ENCODE measurements at places on chromosomes 4 and X.

GRCh38 chrX:75327607-75328006, 53.7 kb downstream of the UPRT start:
- no peak for DNase-seq

GRCh38 chrX:105328773-105329172, 108.3 kb upstream of the TEX13A start:
- DNase-seq = no peak

DNA sequence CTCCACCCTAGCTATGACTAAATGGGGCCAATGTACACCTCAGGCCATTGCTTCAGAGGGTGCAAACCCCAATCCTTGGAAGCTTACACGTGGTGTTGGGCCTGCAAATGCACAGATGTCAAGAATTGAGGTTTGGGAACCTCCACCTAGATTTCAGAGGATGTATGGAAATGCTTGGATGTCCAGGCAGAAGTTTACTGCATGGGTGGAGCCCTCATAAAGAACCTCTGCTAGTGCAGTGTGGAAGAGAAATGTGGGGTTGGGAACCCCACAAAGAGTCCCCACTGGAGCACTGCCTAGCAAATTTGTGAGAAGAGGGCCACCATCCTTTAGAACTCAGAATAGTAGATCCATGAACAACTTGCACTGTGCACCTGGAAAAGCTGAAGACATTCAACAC, 284.1 kb downstream of the ANTXR2 start:
- DNase-seq = no peak

GRCh38 chr4:113783289-113783688, 21.8 kb upstream of the CAMK2D start:
- DNase-seq = no peak

DNA sequence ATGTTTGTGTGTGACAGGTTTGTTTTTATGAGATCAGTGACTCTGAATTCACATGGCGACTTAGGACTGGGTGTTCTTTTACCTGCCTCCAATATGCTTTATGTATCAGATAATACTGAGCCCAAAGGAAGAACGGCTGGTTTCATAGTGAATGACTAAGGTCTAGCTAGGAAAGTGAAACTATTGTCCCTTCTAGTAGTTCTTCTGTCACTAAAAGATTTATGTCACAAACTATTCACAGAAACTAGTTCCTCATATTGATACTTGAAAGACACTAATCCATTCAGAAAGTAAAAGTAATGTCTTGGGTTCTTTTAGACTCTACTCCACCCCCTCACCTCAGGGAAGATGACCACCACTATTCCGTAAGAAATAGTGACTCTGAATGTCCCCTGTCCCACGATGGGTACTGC, 81.7 kb downstream of the EGF start:
- DNase-seq = no peak

DNA sequence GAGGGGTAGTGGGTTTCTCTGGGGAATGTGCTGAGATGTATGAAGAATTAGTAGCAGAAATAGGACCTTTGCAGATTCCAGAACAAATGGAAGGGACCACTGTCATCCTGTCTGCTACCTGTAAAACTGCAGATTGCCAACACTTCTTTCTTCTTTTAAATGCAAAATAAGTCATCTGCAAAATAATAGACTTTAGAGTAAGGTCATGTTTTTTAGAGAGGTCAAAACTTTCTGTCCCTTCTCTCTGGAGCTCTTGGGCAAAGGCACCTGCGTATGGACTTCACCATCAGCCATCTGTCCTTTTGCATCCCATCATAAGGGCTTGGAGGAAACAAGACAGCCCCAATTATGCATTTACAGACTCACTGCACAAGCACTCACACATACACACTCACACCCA, 121.1 kb upstream of the PPARGC1A start:
- no peak for DNase-seq

GRCh38 chr4:102253860-102254259, 91.4 kb downstream of the SLC39A8 start:
- no peak for DNase-seq

DNA sequence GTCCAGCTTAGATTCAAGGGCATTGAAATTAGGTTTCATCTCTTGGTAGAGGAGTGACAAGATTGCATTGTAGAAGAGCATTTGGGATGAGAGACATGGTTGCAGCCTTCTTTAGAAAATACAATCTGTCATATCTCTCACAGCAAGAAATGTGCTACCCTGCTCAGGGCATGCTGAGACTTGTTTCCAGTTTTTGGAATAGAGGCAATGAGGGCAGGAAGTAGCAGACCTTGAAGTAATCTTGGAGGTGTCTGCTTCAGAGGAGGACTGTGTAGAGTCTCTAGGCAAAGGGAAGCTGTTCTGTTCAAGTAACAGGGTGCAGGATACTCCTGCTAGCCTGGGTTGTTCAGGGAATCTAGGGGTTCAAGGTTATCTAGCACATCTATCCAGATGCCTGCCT, 116.1 kb upstream of the ZNF827 start:
- DNase-seq = no peak

GRCh38 chrX:119762718-119763117, 4.3 kb downstream of the SOWAHD start:
- no peak for DNase-seq

- no peak for DNase-seq
These were observed 16.9 kb downstream of the PLAC1 start for GRCh38 chrX:134641346-134641745.

- DNase-seq = no peak
These were observed 85.4 kb downstream of the GPRIN3 start for GRCh38 chr4:89222170-89222569.

DNA sequence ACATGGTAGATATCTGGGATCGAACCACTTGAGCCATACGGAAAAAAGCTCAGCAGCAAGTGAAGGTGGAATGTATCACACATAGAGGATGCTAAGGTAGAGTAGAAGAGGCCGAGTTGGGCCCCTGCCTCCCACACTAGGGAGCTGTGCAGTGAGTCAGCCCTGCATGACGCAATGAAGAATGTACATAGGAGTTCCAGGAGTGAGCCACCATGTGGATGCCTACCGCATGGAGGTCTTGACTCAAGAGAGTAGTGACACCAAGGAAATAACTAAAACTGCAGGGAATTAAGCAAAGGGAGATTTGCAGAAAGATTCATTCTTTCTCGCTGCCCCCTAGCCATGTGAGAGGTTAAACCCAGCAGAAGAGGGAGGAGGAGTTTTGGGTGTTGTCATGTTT, 389.6 kb upstream of the IGFBP7 start:
- peak; percentile 33 for DNase-seq

DNA sequence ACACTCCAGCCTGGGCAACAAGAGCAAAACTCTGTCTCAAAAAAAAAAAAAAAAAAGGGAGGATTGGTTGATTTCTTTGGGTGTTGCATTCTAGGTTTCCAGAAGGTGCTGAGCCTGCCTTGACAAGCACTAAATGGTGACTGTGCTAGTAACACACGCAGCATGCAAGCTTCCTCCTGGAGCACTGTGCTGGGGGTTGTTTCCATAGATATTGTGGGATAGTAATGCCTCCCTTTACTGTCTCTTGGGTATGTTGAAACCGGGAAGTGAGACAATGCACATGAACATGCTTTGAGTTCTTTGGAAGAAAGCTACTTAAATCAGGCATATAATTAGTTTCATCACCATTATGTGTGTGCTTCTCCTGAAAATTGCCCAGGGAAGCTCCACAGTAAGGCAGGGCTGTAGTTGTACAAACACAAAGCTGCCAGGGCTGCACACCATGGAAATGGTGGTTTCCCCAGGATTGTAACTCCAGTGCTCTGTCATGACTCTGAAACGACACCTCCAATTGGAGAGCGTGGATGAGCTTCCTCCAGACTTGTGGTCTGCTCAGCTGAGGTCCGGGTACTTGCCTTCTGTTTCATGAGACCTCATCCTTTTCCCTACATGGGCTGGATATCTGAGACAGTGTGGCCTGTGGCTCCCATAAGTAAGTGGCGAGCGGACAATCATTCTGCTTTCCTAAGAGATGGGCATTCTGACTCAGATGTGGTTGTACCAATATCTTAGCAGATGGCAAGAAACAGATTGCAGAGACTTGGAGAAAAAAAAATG, 31.5 kb upstream of the STOX2 start:
- DNase-seq = no peak

DNA sequence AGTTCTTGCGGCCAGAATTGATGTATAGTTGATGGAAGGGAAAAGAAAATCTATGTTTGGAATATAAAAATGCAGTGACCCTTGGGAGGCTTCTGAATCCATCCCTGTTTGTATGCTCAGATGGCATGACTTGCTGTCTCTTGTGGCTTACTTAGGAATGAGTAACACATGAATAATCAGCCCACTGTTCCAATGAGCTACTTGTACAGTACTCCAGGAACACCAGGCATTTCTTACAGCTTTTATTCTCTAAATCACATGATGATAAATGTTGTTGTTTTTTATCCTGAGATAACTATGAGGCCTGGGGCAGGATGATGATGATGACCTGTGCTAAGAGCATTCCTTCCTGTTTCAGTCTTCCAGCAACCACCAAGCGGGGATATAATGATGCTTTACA, 18.9 kb downstream of the TMPRSS11E start:
- DNase-seq = no peak

Measured in NCI-H1930 (cell line).